ENCODE measurements at places on chromosomes 12 and 14.

DNA sequence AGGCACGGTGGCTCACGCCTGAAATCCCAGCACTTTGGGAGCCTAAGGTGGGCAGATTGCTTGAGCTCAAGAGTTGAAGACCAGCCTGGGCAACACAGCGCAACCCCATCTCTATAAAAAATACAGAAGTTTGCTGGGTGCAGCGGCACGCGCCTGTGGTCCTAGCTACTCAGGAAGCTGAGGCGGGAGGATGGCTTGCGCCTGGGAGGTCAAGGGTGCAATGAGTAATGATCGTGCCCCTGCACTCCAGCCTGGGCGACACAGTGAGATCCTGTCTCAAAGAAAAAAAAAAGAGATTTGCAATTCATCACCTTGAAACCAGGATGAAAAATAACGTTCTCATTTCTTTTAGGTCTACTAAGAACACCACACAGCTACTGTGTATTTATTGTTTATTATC, 4.0 kb downstream of the STX2 start:
- DNase-seq, result no peak

GRCh38 chr14:77406718-77407117, 16.6 kb downstream of the NOXRED1 start:
- DNase-seq, result no peak

DNA sequence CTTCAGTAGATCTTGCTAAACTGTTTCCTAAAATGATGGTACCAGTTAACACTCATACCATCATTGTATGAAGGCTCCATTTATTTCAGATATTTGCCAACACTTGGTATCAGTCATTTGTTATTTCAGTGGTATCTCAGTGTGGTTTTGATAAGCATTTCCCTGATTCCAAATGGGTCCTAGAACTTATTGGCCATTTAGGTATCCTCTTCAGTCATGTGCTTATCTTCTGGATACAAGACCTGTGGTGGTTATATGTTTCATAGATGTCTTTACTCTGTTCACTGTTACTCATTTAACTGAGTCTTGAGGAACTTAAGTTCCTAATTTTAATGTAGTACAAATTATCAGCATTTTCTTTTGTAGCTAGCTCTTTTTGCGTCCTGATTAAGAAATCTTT, 13.5 kb downstream of the SINHCAF start:
- DNase-seq, result no peak

- DNase-seq, result no peak
Observed at GRCh38 chr12:93381161-93381975, 3.6 kb downstream of the NUDT4 start.

GRCh38 chr14:95524706-95525512, 8.5 kb upstream of the SYNE3 start:
- DNase-seq, result no peak

- no peak for DNase-seq
Observed at GRCh38 chr14:36521598-36522345, 1.7 kb upstream of the NKX2-1 start.

DNA sequence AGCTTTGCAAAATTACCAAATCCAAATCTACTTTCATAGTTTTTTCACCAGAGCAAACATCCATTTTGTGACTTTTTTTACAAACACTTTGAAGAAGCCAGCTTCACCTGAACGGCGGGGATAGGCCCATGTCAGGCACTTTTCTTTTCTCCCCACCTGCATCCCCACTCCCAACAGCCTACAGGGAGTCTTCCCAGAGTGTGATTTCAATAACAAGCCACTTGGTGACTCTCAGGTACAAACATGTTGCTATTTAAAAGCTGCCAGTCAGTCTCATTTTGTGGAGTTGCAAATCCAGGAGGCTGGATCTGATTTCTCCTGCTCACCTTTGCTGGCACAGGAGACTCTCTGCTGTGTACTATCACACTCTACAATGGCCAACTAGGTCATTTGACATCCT, 285.5 kb downstream of the KCNH5 start:
- DNase-seq, result no peak

GRCh38 chr12:89507015-89507824, 17.4 kb downstream of the GALNT4 start:
- DNase-seq, result no peak

GRCh38 chr12:7892186-7892980, 19.7 kb upstream of the SLC2A14 start:
- no peak for DNase-seq

DNA sequence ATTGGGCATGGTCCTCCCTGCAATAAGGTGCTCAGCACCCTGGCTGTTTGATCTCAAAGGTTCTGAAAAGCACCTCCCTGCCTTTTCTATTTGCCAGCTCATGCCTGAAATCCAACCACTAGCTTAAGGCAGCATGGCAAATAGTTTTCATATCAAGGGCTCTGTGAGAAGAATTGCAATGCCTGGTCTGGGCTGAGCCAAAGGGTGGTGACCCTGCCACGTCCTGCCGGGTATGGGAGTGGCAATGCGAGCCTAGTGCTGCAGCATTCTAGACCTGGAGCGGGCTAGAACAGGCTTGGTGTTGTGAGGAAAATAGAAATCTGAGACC, 2.3 kb upstream of the SCNN1A start:
- no peak for DNase-seq

DNA sequence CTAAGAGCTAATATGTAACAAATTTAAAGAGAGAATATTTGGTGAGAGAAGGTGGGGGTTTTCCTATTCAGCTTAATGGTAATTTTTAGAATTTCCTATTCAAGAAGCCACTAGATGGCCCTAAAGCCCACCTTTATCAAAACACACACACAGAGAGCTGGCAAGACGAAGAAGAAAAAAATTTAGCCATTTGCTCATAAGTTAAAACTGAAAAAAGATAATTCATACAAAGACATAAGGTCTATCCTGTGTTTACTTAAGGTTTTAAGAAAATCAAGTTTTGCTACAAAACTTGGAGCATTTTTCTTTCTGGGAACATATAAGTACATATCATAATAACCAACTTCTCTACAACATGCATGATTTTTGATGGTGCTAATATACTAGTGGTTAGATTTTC, 46.8 kb upstream of the PCED1B start:
- no peak for DNase-seq

DNA sequence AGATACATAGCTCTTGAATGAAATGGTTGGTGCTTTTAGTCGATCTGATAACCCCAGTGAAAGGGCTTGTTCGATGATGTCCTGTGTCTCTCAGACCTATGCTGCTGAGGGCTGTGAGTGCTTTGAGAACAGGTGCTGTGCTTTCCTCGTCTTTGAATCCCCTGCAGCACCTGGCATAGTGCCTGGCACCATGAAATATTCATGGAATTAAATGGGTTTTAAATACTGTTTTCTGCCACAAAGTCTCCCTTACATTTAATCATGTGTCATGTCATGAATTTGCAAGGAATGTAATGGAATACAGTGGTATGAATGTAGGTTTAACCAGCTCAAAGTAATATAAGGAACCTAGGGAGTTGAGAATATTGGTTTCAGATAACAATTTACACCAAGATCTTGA, 220.5 kb upstream of the PRICKLE1 start:
- no peak for DNase-seq

- DNase-seq, result no peak
Observed at GRCh38 chr12:68334132-68334531, 2.0 kb upstream of the MDM1 start.

- DNase-seq, result peak; percentile 21
Observed at GRCh38 chr12:96237465-96238077, 43.4 kb downstream of the ELK3 start.

DNA sequence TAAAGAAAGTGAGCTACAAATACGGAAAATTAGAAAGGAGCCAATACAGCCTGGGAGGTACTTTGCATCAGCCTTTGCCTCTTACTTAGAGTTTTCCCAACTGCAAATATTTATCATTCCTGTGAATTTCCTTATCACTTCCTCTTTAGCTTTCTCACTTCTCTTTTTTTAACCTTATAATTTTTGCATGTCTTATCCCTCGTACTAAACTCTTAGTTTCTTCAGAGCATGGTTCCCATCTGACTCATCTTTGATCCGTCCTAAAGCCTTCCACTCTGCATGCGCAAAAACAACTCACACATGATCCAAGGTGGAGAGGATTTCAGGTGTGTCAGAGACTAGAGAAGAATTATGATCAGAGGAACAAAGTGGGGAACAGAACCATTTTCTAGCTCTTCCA, 9.6 kb upstream of the SNAPC1 start:
- no peak for DNase-seq

GRCh38 chr14:85852906-85853305, 323.0 kb downstream of the FLRT2 start:
- DNase-seq, result no peak

DNA sequence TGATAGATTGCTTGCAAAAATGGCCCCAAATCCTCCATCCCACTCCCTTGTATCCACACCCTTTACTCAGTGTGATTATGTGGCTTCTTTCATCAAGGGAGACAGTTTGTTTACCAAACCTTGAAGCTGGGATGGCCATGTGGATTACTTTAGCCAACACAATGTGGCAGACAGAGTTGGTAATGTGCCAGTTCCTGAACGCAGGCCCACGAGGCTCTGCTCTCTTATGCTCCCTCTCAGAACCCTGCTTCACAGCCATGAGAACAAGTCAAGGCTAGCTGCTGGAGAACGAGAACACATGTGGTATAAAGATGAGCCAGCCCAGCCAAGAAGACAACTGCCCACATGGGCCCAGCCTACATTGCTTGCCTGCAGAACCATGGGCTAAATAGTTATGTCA, 162.3 kb downstream of the NDUFA12 start:
- no peak for DNase-seq

DNA sequence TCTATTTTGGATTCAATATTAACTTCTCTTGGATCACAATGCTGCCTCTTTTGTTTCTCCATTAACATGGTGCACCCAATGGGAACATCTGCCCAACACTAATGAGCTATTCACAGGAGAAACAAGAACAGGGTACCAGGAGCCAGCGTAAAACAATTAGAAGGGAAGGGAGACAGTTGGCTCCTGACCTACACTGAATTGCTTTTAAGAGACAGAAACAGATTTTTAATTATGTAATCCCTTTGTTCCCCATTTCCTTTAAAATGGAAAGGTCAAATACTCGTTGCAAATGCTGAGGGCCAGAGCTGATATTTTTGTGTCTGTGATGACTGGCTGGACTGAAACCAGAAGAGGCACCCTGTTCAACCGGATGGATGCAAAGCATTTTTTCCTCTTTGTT, 108.3 kb downstream of the SEC23A start:
- DNase-seq, result no peak

- DNase-seq, result no peak
Observed at GRCh38 chr12:123061441-123062205, 81.1 kb downstream of the ARL6IP4 start.

GRCh38 chr12:1791104-1791841, 29.1 kb upstream of the LRTM2 start:
- peak; percentile 40 for DNase-seq
